ENCODE measurements at places on chromosomes 5 and 9.
A peak's percentile ranks its signal among the peaks of the same experiment; 100 is the strongest.

DNA sequence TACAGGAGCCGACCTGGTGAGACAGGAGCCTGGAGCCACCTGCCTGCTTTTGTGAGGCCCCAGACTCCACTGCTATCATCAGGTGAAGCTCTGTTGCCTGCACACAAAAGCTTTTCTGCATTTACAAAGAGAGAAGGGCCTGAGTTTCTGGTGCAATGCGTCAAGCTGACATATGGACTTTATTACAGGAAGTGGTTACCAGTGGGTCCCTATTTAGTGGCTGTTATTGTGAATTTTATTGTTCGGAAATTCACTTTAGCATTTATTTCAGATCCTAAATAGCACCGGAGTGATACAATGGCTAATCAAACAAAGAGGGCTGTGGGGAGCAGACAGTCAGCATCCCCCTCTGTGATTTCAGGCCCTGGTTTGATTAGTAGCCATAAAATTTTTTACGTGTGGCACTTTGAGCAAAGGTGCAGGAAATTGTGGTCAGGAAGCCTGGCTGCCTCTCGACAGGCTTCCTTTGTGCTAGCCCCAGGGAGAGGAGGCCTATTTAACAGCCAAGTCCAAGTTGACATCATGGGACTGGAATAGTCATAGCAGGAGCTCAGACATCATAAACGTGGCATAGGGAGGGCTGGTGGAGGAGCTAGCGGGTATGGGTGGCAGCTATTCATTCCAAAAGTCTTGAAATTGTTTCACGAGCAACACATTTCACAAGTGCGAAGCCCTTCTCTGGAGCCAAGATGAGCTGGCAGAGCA lies 8.4 kb downstream of the TGFBI start:
- DNase-seq: no peak

- no peak for DNase-seq
These were observed 7.2 kb downstream of the TBCA start for GRCh38 chr5:77768978-77769377.

DNA sequence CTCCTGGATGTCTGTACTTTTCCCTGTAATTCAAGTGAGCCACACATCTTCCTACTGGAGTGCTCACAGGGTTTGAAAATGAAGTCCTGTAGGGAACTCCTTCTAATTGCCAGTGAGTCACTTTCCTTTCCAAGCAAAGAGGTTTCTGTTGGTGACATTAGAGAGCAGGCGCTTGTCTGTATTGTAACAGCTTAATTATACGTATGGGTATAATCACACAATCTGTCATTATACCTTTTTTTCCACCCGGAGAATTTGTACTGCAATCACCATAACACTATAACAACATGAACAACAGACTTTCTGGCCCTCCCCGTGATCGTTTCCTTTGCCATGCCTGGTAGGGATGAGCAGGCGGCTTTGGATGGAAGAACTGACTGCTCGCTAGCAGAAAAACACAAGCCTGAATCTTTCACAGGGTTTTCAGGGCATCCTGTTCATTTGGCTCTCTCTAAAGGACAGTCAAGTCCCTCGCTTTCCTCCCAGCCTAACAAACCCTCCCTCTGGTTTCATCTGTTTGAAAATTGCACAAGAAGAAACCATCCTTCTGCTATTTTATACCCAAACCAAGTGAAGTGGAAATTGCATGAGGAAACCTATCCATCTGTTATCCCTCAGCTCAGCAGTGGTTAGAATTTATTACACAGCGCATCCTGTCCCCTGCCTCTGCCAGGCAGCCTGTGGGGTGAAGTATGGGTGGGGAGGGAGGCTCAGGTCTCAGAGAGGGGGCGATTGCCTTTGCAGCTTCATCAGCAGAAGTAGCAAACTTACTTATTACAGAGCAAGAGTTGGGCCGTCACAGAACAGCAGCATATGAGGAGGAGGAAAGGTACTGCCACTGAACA lies 307.0 kb upstream of the TLE4 start:
- peak; percentile 5 for DNase-seq

GRCh38 chr5:93735378-93735777 lies 6.0 kb downstream of the POU5F2 start:
- no peak for DNase-seq

DNA sequence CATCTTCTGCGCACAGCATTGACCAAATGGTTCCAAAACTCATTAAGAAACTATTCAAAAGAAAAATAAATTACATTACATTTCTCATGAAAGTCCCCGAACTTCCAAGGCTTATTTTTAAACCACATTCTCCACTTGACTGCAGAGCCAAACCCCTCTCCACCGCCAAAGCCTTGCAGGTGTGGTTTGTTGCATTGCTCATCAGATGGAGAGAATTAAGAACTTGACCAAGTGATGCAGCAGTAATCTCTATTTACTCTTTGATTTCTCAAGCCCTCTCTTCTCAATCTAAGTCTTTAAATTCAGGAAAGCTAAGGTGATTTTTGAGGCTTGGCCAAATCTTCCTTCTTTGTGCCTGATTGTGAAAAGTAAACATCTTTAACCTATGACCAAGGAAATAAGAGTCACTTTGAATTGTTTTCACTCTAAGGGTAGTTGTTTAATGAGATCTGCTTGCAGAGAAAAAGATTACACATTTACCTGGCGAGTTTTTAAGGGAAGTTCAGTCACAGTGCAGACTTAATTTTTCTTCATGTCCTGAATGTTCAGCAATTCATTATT lies 290.5 kb upstream of the ITGA1 start:
- no peak for DNase-seq

GRCh38 chr5:81626524-81626923 lies 124.4 kb downstream of the SSBP2 start:
- DNase-seq: peak; percentile 7

DNA sequence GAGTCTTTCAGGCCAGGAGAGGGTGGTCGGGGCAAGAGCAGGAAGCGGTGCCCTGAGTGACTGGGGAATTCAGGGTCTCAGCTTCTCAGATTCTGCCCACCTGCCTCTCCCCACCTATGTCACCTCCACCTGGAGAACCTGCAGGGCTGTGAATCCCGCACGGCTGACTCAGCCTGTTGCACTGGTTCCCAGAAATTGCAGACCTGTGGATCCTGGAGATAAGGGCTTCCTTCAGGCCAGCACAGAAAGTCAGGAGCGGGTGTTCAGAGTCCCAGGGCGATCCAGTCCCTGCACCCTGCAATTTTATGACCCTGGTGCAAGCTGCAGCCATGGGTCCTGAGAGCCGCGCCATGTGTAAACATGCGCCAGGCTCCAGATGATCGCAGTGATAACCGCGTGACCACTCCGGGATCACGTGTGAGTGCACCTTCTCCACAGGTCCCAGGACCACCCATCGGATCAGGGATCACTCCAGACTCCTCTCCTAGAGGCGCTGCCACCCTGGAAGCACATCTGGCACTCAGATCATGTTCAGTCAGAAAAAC lies 17.8 kb downstream of the IRX4 start:
- no peak for DNase-seq

DNA sequence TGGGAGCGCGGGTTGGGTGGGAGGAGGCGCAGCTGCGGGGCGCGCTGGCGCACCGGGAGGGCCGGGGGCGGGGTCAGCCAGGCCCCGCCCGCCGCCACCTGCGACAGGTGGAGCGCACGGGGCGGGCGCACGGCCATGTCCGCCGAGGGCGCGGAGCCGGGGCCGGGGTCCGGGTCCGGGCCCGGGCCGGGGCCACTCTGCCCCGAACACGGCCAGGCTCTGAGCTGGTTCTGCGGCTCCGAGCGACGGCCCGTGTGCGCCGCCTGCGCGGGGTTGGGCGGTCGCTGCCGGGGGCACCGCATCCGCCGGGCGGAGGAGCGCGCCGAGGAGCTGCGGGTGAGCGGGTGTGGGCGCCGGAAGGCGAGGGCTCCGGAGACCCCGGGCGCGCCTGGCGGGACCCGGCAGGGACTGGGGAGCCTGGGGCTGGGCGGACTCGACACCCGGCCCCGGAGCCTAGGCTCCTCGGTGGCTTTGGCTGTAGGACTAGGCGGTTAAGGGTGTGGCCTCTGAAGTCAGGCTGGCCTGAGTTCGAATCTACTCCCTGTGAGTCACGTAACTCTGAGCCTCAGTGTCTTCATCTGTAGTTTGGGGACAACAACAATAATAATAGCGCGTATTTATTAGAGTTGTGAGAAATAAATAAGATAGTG lies at the start of gene BSPRY:
Gene BSPRY (plus strand): TSS at position 97 of the 650 bp plus-strand sequence. CDS start 39 bp downstream, at position 136.
- DNase-seq: no peak

- no peak for DNase-seq
These were observed 201.3 kb upstream of the CLINT1 start for GRCh38 chr5:158060212-158060611.

DNA sequence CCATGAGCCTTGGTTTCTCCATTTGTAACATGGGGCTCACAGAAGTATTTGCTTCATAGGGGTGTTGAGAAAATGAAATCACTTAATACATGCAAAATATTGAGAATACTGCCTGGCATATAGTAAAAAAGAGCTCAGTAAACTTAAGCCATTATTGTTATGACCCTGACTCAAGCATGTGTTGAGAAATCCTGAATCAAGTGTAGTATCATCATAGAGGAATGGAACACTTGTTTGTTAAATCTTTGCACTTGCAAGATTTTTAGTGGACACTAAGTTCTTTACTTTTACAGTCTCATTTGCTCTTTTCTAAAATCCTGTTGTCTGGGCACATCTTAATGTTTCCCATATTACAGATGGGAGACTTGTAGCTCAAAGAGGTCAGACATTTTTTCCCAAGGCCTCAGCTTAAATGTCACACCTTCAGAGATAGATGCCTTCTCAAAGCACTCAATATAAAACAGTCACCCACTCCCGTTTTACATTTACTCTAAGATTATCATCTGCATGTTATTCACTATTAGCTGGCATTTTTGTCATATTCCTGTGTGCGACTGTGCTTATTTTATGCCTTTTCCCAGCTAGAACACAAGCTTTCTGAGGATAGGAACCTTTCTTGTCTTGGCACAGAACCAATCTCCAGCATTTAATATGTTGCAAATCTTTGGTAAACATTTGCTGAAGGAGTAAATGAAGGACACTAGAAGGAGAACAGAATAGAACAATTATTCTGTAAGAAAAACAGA lies 250.0 kb upstream of the TNC start:
- no peak for DNase-seq

DNA sequence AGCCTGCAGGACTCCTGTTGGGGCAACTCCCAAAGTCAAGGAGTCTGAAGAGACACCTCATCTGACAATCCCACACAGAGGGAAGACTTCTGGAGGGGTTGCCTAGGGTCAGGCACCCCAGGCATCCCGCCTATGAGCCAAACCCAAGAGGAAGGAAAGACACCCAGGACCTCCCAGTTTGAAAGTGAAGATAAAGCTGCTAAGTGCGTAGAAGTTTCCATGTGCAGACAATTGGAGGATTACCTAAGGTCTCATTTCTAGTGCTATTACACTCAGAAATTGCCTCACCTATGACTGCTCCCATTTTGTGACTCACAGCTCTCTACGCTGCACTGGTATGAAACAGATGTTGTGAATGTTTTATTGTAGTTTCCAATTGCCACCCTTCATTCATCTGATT lies 322.9 kb downstream of the SLIT3 start:
- peak; percentile 34 for DNase-seq

- no peak for DNase-seq
These were observed 5.2 kb downstream of the LTC4S start for GRCh38 chr5:179798771-179799643.

DNA sequence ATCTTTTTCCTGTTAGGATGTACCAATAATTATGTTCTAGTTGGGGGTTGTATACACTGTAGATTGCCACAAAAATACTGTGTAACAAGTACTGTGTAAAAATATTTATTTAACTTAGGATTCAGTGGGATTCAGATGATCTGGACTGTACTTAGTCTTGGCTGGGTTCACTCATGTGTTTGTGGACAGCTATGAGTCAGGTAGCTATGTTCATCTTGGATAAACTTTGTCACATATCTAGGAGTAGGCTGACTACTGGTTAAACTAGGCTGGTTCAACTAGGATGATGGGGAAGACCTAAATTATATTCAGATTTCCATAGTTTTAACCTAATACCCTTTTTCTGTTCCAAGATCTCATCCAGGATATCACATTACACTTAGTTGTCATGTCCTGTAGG lies 32.1 kb upstream of the TNFSF15 start:
- no peak for DNase-seq

- DNase-seq: peak; percentile 95
These were observed 8.1 kb downstream of the FAM193B start for GRCh38 chr5:177546258-177546741.

DNA sequence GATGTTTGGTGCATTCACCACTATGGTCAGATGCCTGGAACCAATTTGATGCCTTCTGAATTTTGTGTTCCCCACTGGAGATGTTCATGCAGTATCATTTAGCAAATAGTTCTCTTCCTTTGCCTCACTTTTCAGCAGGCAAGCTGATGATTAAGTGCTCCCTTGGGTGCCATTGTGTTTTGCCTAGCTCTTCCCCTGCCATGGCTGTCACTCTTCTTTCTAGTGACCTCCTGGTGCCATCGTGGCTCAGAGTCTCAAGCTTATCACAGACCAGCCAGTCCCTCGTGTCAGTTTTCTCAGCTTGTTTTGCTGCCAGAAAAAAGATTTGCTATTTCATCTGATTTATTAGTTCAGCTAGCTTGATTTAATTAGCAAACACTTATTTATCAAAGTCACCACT lies 41.3 kb downstream of the IL31RA start:
- no peak for DNase-seq

DNA sequence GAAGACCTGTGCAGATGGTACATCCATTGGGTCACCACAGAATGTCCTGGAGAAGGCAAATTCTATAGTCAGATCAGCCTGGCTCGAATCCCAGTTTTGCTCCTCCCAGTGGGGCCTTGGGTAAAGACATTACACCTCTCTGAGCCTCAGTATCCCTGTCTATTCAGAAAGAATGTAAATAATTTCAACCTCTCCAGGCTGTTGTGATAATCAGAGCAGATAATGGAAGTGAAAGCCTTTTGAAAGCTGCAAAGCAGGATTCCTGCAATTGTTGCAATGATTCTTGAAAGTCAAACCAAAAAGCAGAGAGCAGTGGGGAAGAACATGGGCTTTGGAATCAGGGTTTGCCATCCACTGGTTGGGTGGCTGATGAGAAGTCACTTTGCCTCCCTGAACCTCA lies 63.2 kb downstream of the LHX2 start:
- no peak for DNase-seq

DNA sequence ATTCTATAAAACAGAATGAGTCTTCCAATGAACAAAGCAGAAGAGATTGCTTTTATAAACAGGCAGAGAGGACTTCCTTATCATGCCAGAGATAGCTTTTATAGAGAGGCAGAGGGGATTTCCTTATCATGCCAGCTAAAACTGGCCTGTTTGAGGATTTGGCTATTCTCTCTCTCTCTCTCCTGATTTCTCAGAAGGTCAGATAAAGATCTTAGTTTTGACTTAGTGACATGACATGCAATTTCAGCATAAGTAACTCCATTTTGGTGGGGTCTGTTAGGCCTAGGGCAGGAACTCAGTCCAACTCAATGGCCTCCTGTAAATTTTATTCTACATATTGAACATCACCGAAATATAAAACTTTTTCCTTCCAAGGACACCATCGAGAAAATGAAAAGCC lies 31.5 kb upstream of the DENND4C start:
- no peak for DNase-seq

- no peak for DNase-seq
These were observed 173.3 kb upstream of the VLDLR start for GRCh38 chr9:2448193-2448738.

GRCh38 chr5:171721464-171721863 lies 64.2 kb upstream of the SMIM23 start:
- no peak for DNase-seq
